ENCODE measurements at places on chromosomes 7 and 10. TPM values are rescaled to one million over a fixed set of nuclear protein-coding genes. Genes with fewer than 3 reads are reported as not detected.

TMEM213 gene
- polyA plus RNA-seq = not detected

MYL10 gene
- not detected for polyA plus RNA-seq

CFAP46 gene
- not detected for polyA plus RNA-seq

GPR26 gene
- not detected for polyA plus RNA-seq

ZNF273 gene
- 1.9 TPM for polyA plus RNA-seq

FZD1 gene
- 16.1 TPM for polyA plus RNA-seq

ASL gene
- 98.7 TPM for polyA plus RNA-seq

NPFFR1 gene
- polyA plus RNA-seq = under 0.01 TPM

SPDYE6 gene
- polyA plus RNA-seq = 0.31 TPM

FKBP9 gene
- 55.0 TPM for polyA plus RNA-seq

CFAP58 gene
- polyA plus RNA-seq = 0.38 TPM

CRYGN gene
- polyA plus RNA-seq = 0.56 TPM

SEMA4G gene
- 2.1 TPM for polyA plus RNA-seq

VSTM2A gene
- polyA plus RNA-seq = not detected

GPER1 gene
- polyA plus RNA-seq = 5.0 TPM

PALD1 gene
- 3.9 TPM for polyA plus RNA-seq

ITPRID1 gene
- polyA plus RNA-seq = not detected

PSPH gene
- 7.4 TPM for polyA plus RNA-seq

TIAL1 gene
- polyA plus RNA-seq = 29.2 TPM

SUGCT gene
- 59.3 TPM for polyA plus RNA-seq

MUC12 gene
- 13.1 TPM for polyA plus RNA-seq

CCDC136 gene
- polyA plus RNA-seq = 8.9 TPM

TUBB8 gene
- polyA plus RNA-seq = not detected

CHCHD2 gene
- polyA plus RNA-seq = 379 TPM

CCDC3 gene
- 46.5 TPM for polyA plus RNA-seq

MYOZ1 gene
- polyA plus RNA-seq = 6.9 TPM

GBX1 gene
- polyA plus RNA-seq = not detected

CCDC7 gene
- polyA plus RNA-seq = 0.25 TPM

SLC26A3 gene
- polyA plus RNA-seq = 20.9 TPM

AKR1C8 gene
- polyA plus RNA-seq = not detected

RELN gene
- 0.26 TPM for polyA plus RNA-seq

ANKRD61 gene
- not detected for polyA plus RNA-seq

SPDYE1 gene
- 0.05 TPM for polyA plus RNA-seq

GRM8 gene
- not detected for polyA plus RNA-seq

SSC4D gene
- 0.13 TPM for polyA plus RNA-seq

SNCG gene
- 74.0 TPM for polyA plus RNA-seq

OR6B1 gene
- not detected for polyA plus RNA-seq
